ENCODE measurements at places on chromosomes 7 and 10.

DNA sequence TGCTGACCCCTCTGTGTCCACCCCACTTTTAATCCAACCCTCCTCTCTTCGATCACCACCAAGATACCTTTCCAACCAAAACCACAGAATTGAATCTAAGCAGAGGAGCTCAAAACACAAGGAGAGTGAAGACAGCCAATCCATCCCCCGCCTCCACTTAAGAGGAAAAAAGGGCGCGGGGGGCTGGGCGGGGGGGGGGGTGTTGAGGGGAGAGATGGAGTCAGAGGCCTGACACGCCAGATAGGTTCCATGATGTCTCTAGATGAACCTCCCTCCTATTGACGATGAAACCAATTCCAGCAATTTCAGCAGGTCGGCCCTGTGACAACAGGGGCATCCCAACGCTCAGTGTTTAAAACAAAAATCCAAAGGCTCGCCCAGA lies 1.3 kb downstream of the SORBS1 start:
- no peak for DNase-seq

GRCh38 chr7:17095931-17096330 lies 202.5 kb upstream of the AHR start:
- DNase-seq = no peak

- no peak for DNase-seq
Observed at GRCh38 chr7:114218283-114218682, 196.3 kb upstream of the FOXP2 start.

GRCh38 chr10:73717556-73717955 lies 19.6 kb upstream of the AGAP5 start:
- no peak for DNase-seq

DNA sequence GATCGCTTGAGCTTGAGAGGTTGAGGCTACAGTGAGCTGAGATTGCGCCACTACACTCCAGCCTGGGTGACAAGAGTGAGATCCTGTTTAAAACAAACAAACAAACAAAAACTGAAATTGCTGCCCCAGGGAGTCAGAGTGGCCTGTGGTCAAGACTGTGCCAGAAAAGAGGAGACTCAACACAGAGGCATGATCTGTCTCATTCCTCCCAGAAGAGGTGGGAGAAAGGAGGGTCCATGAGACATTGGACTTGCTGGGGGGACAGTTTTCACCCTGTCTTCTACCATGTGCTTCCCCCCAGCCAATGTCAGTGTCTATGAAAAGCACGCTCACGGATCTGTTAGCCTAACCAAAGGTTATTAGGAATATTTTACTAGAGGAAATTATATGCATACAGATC lies 3.2 kb downstream of the ZNF853 start:
- no peak for DNase-seq

DNA sequence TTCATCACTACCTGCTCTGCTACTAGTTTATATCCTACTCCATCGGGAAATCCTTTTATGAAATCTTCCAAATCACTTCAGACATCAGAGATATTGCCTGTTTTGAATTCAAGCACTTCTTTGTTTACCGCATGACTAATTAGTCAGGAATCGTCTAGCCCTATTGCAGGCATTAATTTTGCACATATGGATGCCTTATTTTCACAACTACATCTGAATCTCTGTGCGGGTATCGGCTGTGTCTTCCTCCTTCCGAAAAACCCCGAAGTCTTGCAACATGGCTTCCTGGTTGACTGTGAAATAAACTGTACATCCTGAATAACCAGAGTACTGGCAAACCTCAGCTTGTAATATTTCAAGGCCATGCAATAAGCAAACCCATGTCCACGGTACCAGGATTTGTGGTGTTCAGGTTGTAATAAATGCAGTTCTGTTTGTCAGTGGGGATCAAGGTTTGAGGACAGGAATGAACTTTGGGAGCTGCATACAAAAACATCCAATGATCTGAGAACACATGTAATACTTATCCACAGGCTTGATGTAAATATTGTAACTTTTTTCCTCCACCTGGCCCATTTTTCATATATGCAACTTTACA lies 642.1 kb downstream of the PARD3 start:
- DNase-seq = no peak

- DNase-seq = no peak
Observed at GRCh38 chr7:67619175-67619574, 622.5 kb downstream of the TYW1 start.

- DNase-seq = no peak
Observed at GRCh38 chr7:100607111-100607510, 4.9 kb downstream of the PCOLCE start.

- DNase-seq = no peak
Observed at GRCh38 chr10:132168571-132169030, 18.1 kb upstream of the DPYSL4 start.

GRCh38 chr10:60549686-60550085 lies 160.0 kb upstream of the ANK3 start:
- DNase-seq = peak; percentile 12

DNA sequence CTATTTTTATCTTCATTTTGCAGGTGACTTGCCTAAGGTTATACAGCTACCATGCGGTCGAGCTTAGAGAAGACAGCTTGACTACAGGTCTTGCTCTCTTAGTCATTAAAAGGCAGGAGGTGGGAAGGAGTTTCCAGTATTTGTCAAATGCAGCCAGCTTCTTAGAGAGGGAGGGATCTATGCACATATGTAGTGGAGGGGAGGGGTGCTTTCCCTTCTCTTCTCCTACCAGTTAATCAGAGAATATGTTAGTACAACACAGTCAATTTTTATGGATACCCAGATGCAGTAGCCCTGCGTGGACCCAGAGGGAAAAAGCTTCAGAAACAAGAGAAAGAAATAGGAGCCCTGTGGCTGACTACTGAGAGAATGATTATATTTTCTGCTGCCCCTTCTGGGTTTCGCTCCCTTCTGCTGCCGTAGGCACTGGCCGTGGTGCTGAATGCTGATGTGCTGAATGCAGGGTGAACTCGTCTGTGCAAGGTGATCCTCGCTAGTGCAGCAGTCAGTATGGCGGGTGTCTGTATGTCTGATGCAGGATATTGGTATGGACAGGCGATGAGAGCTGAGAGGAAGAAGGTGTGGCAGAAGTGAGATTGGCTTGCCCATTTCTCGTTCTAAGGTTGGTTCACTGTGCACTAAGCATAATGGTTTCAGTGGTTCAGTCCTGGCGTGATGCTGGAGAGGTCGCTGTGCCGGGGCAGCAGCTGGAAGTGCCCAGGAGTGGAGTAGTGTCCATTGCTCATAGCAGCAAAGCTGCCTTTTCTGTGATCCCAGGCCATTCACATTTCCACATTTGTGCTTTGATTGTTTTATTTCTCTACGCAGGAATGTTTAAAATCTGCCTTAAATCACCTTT lies 189.2 kb upstream of the PODXL start:
- no peak for DNase-seq

- no peak for DNase-seq
Observed at GRCh38 chr7:133561396-133561795, 308.5 kb downstream of the EXOC4 start.

GRCh38 chr10:74738985-74739567 lies 87.3 kb upstream of the KAT6B start:
- peak; percentile 12 for DNase-seq

GRCh38 chr10:15200626-15201025 lies 32.1 kb upstream of the NMT2 start:
- DNase-seq = peak; percentile 96

- no peak for DNase-seq
Observed at GRCh38 chr7:92992483-92992882, 125.3 kb downstream of the SAMD9 start.

GRCh38 chr7:32941681-32942414 lies 15.4 kb upstream of the FKBP9 start:
- no peak for DNase-seq

- DNase-seq = no peak
Observed at GRCh38 chr7:48298779-48299178, 127.5 kb downstream of the ABCA13 start.

GRCh38 chr7:25116621-25117020 lies 8.4 kb downstream of the CYCS start:
- no peak for DNase-seq

GRCh38 chr7:17195576-17195975 lies 102.9 kb upstream of the AHR start:
- no peak for DNase-seq
